ENCODE measurements at places on chromosomes 1 and 21.

GRCh38 chr1:184027826-184028695, 9.5 kb downstream of the COLGALT2 start:
- no peak for DNase-seq

DNA sequence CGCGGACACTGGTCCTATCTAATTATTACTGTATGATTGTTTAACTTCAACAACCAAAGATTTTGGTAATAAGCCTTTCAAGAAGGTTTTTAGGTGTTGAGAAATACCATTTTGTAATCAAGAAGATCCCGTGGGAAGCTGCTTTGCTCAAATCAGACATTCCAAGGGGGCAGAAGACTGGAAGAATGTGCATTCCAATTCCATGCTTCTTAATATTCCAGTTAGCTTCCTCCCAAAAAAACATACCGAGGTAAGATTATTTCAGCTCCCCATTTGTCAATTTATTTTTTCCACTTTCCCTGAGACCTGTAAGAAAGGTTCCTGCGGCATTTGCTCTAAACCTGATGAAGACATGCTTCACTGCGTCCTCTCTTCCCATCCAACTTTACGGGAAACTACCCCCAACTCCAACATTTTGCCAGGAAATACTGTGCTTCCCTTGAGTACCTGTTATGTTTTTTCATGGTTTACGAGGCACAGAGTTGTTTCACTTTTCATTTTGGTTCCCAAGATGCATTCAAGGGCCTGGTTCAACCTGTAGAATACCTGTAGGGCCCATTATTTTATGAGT, 4.1 kb downstream of the CNN3 start:
- no peak for DNase-seq

- DNase-seq = no peak
Observed at GRCh38 chr1:2150801-2151200, 43.8 kb downstream of the FAAP20 start.

GRCh38 chr21:42222821-42223390, 4.0 kb downstream of the ABCG1 start:
- no peak for DNase-seq

- no peak for DNase-seq
Observed at GRCh38 chr1:85864727-85865126, 156.5 kb upstream of the ZNHIT6 start.

DNA sequence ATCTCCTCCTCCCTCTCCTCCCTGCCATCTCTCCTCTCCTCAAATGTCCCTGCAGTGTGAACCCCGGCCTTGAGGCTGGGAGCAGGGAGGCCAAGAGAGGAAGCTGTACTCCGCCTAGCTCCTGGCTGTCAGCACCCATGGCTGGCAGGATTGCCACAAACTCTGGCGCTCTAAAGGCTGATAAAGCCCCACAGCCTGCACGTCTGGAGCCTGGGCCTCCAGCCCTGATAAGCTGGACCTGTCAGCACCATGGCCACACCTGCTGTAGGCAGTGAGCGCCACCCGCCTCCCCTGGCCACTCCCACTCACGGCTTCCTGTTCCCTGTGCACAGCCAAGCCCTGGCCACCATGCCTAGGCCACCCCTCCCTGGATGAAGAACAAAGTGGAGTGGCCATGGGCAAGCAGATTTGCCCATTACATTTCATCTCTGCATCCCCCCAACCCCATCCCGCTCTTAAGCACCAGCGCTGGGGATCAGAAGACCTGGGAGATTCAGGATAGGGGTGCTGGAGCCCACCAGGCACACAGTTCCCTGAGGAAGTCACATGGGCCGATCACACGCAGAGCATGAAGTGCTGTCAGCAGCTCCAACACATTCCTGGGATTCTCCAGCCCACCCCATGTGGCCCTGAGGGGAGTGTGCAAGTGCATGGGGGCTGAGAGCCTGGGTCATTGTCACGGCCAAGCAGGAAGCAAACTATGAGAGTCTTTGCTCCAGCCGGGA, 24.2 kb upstream of the NPPB start:
- DNase-seq = no peak

DNA sequence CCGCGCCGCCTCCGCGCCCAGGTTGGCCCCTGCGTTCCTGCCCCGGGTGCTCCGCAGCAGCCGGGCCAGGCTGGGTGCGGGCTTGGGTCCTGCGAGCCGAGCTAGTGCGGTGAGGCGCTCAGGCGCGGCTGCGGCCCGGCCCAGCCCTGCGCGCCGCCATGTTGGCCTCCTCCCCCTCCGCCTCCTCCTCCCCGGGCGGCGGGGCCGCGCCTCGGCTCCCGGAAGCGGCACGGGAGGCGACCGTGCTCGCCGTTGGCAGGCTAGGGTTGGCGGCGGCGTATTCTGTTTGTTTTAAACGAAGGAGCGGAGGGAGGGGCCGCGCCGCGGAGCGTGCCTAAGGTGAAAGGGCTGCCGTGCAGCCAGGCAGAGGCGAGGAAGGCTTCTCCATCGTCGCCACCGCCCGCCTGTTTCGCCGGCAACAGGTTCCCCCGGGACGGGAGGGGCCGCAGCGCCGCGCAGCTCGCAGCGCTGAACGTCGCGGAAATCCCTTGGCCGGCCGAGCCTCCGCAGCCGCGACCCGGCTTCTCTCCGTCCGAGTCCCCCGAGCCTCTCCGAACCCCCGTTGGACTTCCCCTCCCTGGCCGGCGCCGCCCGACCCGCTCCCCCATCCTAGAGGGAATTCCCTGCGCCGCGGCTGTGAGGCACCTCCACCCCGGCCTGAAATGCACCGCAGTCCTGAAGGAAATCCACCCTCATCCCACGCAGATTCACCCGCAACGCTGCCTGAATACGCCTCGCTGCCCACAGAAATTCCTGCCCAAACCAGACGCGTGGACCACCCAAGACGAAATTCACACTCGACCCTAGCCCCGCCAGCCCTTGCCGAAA, at the start of gene USP24:
Gene USP24, minus strand, starts transcription at position 171 of the 828 bp plus-strand sequence. CDS start 251 bp downstream, outside the sequence.
- DNase-seq = peak; percentile 73

DNA sequence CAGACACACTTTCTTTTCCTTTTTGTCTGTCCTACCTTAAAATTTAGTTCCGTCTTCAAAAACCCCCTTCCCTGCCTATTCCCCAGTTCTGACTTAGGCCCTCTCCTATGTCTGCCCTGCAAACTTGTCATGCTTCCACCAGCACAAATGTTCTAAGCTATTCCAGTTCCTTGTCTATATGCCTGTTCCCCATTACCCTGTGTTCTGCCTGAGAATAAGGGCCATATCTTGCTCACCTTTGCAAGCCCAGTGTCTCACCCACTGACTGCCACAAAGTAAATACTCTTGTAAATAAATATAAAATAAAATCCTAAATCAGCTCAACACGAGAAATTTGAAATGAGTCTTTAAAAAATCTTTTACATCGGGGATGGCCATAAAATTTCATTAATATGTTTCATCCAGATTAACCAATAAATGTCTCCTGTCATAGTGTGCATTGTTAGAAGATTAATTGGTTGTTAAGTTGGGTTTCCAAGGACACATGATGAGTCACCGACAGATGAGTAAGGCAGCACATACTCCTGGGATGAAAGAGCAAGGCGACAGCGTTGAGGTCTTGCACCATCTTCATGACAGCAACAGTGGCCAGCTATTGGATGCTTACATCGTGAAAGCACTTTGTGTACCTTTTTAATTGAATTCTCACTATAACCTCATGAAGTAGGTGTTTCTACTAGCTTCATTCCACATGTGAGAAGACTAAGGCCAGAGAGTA, 92.6 kb upstream of the NGF start:
- no peak for DNase-seq

GRCh38 chr1:103190766-103191165, 82.4 kb upstream of the COL11A1 start:
- no peak for DNase-seq

GRCh38 chr1:34290831-34291230, 114.1 kb downstream of the C1orf94 start:
- DNase-seq = no peak

DNA sequence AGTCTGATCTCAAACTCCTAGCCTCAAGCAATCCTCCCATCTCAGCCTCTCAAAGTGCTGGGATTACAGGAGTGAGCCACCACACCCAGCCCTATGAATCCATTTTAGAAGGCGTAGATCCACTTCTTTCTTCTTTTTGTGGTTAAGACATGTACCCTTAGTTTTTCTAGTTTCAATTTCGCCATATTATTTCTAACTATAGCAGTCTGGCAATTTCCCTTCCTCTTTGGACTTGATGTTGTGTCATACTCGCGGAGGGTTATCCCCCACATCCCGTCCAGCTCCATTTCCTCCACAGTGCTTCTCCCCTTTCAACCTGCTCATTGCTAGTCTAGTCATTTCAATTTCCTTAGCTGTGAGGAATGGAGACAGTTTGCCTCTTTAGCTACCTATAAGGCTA, 5.2 kb upstream of the LRRC8D start:
- DNase-seq = no peak

DNA sequence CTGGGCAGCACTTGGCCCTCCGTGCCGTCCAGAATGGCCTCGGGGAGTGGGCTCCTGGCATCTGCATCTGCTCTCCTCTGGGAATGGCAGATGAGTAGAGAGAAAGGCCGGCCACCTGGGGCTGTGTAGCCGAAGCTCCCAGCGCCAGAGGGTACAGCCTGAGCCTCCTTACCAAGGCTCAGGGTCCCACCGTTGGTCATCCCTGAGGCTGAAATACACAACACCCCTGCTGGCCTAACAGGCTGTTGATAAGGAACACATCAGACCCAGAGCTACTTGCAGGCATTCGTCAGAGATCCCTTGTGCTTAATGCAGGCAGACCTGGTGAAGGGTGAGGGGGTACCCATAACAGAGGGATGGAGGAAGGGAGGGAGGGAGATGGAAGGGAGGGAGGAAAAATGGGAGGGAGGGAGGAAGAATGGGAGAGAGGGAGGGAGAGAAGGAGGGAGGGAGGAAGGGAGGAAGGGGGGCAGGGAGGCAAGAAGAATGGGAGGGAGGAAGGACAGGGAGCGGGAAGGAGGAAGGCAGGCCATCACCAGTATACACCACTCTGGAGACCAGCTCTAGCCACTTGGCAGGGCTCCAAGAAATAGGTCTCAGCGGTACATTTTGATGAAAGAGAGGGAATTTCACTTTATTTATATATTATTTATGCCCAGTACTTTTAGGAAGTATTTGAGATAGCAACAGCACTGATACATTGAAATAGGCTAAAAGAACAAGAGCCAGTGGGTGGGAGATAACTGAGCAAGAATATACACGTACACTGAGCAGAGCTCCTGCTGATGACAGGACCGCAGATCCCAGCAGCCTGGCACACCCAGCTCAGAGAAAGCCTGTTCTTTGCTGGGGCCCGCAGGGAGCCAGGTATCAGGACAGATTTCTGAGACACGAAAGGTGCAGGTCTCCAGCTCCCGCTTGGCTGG, 315.0 kb upstream of the VAMP3 start:
- DNase-seq = no peak

GRCh38 chr1:28437924-28438699, 67.7 kb upstream of the RCC1 start:
- no peak for DNase-seq

DNA sequence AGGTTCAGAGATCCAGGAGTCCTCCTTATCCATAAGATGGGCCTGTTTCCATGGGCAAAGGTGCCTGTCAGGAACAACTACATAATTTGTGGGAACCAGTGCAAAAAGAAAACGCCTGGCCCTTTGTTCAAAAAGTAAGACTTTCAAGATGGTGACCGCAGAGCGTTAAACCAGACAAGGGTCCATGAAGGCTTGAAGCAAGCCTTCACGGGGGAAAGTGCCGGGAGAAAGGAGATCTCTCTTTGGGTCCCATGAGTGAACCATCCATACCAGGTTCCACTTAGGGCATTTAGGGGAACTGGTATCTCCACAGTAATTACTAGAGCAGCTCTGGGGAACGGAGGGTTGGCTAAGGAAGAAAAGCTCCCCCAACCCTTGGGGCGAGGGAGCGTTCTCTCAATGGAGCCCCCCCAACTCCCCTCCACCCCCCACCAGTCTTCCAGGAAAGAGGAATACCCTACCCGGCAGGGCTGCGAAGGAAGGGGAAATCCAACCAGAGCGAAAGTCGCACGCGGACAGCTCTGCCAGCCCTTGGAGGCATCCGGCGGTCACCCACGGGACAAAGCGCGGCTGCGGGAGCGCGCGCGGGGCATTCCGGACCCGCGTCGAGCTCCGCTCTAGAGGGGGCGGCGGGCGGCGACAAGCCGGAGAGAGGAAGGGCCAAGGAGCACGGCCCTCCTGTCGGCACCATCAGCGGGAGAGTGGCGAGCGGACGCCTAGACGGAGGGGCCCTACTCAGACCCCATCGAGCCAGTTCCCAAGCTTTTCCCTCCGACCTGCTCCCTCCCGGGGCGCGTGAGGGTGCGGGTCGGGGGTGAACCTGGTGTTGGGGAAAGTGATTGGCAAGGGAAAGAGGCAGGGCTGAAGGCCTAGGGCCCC, 687 bp upstream of the RASSF5 start:
- no peak for DNase-seq

GRCh38 chr1:903305-903704, 20.4 kb upstream of the SAMD11 start:
- no peak for DNase-seq

- no peak for DNase-seq
Observed at GRCh38 chr1:51565009-51565408, 45.9 kb upstream of the EPS15 start.

DNA sequence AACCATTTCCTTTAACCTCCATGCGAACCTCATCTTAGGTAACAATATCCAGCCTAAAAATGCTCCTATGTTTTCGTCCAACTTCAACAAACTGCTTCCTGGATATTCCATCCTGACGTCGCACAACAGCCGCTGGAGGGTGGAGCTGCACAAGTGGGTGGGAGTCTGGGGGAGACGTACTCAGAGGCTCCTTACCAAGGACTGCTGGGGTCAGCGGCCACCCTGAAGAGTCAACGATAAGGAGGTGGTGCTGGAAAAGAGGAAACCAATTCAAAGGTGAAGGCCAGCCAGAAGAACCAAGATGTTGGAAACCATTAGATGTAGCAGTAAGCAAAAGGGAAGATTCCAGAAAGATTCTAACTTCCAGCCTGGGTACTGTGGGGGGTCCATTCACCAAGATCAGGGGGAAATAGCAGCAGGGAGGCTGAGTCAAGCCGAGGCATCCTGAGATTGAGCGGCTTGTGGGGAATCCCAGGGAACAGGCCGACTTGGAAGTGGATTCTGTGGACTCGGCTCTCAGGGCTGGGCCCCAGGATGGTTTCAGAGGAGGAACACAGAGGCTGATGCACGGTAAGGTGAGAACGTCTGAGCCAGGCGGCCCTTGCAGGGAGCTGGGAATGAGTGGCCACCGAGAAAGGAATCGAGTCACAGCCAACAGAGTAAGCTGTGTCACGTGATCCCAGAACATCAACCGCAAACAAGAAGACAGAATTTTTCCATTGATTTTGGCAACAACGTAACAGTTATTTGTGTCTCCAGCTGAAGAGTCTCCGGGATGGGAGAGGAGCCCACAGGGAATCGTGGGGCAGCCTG, 375.7 kb downstream of the NPHP4 start:
- no peak for DNase-seq

GRCh38 chr21:34782506-34783360, 113.9 kb downstream of the CLIC6 start:
- no peak for DNase-seq

Data from activated CD8-positive, alpha-beta memory T cell treated with anti-CD3 and anti-CD28 coated beads for 1 hour (primary cell).